ENCODE measurements at places on chromosomes 13 and 19.

DNA sequence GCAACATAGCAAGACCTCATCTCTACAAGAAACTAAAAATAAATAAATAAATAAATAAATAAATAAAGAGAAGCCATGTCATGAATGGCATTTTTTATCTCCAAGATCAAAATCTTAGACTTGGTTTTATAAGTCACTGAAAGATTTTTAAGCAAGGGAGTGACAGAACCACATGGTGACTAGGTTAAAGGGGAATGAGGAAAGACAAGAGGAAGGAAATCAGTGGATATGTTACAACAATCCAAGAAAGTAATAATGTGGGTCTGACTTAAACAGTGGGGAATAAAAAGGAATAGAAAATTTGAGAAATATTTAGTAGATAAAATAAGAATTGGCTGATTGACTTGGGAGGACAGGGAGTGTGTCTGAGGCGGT lies 18.8 kb upstream of the MED4 start:
- DNase-seq = no peak

DNA sequence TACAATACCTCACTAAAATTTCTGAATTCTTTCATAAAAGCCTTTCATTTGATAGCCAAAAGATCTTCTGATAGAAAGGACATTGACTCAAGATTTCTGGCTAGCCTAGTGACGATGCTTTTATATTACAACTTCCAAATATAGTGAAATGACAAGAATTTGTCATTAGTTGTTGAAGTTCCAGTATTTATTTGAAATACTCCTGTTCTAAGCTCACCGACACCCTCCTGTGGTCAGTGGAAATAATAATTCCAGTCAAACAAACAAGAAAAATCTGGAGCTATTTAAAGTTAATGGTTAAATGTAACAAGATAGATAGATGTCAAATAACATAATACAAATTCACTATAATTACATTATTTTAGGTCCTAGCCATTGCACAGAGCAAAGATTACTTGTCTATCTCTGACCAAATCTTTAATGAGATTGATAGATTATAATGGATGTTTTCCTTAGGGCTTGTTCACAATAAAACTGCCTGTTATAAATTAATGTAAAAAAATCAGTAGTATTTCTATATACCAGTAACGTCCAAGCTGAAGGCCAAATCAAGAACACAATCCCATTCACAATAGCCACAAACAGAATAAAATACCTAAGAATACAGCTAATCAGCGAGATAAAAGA lies 195.5 kb downstream of the RGCC start:
- DNase-seq = peak; percentile 5

- no peak for DNase-seq
Observed at GRCh38 chr13:85597790-85598500, 201.3 kb downstream of the SLITRK6 start.

DNA sequence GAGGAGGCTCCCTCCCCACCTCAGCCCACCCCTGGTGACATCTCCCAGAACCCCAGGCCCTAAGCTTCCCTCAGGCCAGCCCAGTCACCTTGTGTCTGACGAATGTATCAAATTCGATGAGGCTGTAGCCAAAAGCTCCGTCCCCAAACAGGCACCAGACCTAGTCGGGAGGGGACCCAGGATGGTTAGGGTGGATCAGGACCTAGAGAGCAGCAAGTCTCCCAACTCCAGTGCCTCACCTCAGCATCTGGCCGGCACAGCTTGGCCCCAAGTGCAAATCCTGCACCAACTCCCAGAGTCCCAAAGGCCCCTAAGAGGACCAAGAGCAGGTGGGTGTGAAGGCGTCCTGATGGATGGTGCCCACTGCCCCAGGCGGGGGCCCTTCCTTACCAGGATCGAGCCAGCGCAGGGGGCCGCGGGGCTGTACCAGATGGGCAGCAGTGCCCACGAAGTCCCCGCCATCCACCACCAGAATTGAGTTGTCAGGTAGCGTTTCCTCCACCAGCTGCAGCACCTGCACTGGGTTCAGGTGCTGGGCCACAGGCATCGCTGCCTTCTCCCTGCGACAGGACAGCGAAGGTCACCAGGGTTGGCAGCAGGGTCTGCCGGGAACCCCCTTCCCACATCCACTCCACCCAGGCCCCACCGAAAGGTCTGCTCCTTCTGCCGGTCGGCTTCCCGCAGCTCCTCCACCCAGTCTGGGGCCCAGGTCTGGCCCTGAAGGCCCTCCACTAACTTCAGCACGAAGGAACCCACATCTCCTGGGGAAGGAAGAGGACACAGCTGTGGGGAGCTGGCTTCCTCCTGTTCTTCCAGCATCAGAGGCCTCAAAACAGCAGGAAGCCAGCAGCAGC lies 8.8 kb downstream of the SYDE1 start:
- DNase-seq = no peak

DNA sequence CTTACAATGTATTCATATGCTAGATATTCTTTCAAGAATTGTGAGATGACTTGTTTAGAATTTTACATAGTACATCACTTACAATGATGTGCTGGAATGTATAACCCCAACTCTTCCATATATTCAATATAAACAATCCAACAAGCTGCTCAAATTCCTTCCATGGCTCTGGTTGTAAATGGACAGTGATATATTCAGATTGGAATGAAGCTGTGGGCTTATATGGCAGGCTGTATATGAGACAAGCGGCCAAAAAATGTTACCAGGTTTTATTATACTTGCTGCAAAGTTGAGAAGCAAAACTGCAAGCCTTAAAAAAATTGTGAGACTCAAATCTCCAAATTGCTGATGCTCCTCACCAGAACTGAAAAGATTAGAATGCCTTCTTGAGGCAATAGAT lies 83.6 kb upstream of the KLF12 start:
- DNase-seq = no peak

GRCh38 chr13:55816976-55817601 lies 1323.6 kb upstream of the PRR20A start:
- DNase-seq = no peak

GRCh38 chr13:110387451-110388107 lies 80.5 kb downstream of the COL4A2 start:
- DNase-seq = no peak

- no peak for DNase-seq
Observed at GRCh38 chr19:14375582-14376291, 5.5 kb upstream of the ADGRE5 start.

DNA sequence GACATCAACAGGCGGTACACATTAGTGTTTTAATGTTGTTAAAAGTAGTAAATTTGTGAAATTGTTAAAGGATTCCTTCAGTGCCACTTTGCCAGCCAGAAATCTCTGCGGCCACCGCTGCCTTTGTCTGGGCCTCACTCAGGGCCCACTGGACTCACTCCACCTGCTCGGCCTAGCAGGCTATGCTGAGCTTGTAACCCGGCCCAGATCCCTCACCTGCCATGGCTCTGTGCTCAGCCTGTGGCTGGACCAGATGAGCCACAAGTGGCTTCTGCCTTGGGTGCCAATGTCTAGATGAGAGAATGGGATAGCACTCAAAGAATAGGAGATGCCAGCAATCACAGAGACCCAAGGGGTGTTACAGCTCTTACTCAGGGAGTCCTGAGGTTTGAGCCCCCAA lies 1228.0 kb downstream of the DIAPH3 start:
- no peak for DNase-seq

DNA sequence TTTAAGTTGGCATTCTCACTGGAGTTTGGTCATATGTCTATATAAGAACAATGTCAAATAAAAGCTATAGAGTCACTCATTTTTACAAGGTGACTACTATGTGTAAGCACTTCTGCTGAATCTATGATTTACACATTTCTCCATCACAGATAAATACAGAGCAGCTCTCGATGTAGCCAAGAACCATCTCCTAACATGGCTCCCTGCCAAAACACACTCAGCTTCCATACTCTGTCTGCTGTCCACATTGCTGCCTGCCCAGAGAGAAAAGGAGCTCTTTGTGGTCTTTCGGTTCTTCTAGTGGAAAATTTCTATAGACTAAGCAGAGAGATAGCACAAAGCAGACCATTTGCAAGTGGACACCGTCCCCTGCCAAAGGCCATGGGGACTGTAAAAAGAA lies 190.9 kb upstream of the KLF12 start:
- peak; percentile 79 for DNase-seq

- peak; percentile 94 for DNase-seq
Observed at GRCh38 chr19:11090264-11090996, 1.2 kb downstream of the LDLR start.

DNA sequence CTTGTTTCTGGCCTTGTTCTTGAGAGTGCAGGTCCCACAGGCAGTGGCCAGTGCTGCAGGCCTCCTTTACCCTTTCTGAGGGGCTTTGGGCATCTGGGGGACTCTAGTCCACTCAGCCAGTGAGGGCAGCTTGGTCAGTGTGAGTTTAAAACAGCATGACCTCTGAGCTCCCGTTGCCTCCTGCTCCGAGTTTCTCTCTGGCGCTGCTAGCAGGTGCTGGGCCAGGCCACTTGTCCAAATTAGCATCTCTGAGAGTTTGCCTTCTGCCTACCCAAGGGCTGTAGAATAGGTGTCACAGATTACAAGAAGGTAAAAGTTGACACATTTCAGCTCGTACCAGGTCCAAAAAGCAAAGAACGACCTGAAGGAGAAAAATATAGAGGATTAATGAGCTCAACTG lies 105.9 kb downstream of the SIPA1L3 start:
- no peak for DNase-seq

- DNase-seq = no peak
Observed at GRCh38 chr19:41299046-41299754, 10.8 kb upstream of the CCDC97 start.

GRCh38 chr13:84980571-84980970 lies 818.6 kb downstream of the SLITRK6 start:
- DNase-seq = no peak

DNA sequence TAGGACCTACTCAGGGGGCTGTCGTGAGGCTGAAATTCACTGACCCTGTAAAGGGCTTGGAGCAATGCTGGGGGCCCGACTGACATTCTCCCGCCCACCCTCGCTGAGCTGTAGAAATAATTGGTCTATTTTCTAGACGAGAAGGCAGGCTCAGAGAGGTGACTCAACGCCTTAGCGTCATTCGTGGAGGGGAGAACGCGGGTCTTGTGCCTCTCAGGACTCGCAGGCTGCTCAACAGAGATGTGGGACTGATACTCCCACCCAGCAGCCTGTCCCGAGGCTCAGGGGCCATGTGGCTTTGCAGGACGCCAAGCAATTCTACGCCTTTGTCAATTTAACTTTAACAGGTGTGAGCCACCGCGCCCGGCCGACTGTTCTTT lies 23.6 kb upstream of the ASPDH start:
- no peak for DNase-seq

- no peak for DNase-seq
Observed at GRCh38 chr19:3821857-3822364, 35.7 kb upstream of the MATK start.

DNA sequence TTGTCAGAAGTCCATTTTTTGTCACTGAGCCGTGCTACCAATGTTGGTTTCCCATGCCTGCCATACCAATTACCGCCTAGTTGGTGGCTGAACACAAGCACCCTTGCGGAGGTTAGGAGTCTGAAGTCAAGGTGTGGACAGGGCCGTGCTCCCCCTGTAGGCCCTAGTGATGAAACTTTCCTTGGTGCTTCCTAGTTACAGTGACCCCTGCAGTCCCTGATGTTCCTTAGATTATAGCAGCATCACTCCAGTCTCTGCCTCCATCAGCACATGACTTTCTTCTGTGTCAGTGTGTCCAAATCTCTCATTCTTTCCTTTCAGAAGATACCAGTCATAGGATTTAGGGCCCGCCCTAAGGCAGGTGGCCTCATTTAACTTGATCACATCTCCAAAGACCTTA lies 99.0 kb downstream of the MYO16 start:
- no peak for DNase-seq

- DNase-seq = no peak
Observed at GRCh38 chr13:85420136-85420535, 379.1 kb downstream of the SLITRK6 start.

DNA sequence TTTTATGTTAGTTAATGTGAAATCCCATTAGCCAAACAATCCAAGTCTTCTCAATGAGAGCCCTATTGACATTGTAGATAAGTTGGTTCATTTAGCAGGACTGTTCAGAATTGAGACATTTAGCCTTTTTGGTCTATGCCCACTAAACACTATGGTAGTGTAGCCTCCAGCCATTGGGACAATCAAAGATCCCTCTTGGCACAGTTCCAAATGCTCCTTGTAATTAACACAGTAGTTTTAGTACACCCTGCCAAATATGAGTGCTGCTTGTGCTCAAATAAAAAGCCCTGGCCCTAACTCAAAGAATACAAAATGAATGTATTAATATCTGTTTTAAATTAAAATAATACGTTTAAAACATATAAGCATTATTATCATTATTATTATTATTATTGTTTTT lies 15.4 kb upstream of the FAM216B start:
- peak; percentile 86 for DNase-seq
